Skeletal muscle cell (primary cell): ENCODE measurements at places on chromosomes 5 and 9.

DNA sequence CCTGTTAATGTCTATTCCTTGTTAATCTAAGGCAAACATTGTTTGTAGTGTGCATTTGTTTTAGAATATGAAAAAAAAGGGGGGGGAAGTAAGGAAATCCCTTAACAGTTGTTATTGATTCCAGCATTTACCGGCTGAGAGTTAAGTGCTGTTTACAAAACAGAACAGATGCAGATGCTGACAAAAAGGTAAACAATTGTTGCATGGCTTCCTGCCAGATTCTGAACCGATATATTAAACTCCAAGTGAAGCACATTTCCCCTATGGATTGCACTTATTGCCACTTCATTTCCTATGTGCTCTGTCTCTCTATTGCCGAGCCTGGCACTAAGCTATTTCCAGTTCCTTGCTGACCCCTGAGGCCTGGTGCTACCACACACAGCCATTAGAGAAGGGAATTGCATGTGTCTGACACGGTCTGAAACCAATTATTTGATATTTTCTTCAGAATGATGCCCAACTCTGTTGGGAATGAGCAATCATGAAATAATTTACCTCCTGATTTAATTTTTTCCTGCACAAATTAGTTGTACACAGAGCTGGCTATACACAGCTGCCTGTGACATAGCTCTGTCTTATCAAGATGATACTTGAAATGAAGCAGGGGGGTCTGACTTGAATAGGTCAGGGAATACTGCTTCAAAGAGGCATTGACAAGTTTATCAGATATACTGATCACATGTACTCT, 109.8 kb downstream of the KIAA0825 start:
- DNase-seq = no peak

DNA sequence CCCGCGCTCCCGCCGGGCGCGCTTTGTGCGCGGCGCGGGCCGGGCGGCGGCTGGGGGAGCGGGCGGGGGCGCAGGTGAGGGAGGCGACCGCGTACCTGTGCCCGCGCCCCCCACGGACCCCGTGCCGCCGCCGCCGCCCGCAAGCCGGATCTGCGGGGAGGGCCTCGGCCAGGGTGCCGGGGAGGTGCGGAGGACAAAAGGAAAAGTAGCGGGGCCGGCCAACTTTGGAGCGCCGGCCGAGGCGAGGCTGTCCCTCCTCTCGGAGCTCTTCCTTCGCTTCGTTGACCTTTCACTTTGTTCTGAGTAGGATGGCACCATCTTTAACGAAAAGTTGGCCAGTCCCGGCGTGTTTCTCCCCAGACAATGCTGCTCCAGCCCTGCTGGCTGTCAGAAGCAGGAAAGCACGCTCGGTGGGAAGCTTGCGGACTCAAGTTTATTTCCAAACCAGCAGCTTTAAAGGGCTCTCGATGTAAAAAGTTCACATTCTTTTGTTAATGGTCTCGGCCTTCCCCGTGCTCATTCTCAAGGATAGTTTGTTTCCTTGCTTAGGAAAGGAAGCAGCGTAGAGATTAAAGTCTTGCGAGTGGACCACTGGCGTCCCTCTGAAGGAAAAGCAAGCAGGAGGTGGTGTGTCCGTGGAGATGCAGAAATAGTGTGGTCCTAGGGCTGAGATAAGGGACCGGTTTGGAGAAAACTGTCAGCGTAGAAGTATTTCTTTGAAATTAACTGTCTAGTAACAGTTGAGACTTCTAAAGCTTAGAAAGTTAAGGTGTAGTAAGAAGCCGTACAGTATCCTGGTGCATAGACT, 639 bp downstream of the EHMT1 start:
- no peak for DNase-seq

- no peak for DNase-seq
These were observed 20.7 kb upstream of the FEM1C start for GRCh38 chr5:115565233-115565632.

DNA sequence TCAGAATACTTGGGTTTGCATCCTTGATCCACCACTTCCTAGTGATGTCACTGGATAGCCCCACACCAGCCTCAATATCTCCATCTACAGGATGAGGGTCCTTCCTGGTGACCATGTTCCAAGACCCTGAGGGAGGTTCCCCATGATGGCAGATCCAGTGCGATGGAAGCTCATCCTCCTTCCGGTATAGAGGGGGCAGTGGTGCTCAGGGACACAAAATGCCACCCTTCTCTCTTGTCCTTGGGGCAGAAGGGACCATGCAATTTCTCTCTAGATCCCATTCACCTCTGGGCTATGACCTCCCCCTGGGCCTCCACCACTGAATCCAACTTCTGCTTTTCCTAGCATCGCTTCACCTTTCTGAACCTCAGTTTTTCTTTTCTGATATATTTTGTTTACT, 5.4 kb upstream of the SLC25A51 start:
- no peak for DNase-seq

DNA sequence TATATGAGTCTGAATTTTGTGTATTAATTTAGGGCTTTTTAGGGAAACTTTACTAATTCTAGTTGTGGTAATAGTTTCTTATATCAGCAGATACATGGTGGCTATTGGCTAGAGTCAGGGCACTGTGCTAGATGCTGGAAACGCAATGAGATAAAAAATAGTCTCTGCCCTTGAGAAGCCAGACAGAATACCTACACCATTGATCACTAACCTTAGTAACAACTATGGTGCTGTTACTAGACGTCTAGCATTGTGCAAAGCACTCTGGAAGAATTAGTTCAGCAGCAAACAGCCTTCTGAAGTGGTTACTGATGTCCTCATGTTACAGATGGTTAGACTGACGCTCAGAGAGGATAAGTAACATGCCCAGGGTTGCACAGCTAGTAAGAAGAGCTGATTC, 61.8 kb downstream of the GDA start:
- no peak for DNase-seq

GRCh38 chr9:129496473-129497004, 124.4 kb downstream of the C9orf50 start:
- DNase-seq = peak; percentile 86

DNA sequence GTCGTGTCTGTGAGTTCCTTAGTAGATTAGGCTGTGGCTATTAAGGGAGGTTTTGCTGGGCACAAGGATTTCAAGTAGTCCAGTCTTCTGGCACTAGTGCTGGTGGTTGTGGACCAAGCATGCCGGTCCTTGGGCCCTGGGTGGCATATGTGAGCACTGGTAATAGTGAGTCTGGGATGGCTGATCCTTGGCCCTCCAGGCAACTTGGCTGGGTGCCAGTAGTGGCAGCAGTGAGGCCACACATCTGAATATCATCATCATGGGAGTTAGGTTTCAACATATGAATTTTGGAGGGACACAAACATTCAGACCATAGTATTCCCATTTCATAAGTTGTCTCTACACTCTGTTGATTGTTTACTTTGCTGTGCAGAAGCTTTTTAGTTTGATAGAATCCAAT, 25.3 kb upstream of the APBA1 start:
- no peak for DNase-seq

DNA sequence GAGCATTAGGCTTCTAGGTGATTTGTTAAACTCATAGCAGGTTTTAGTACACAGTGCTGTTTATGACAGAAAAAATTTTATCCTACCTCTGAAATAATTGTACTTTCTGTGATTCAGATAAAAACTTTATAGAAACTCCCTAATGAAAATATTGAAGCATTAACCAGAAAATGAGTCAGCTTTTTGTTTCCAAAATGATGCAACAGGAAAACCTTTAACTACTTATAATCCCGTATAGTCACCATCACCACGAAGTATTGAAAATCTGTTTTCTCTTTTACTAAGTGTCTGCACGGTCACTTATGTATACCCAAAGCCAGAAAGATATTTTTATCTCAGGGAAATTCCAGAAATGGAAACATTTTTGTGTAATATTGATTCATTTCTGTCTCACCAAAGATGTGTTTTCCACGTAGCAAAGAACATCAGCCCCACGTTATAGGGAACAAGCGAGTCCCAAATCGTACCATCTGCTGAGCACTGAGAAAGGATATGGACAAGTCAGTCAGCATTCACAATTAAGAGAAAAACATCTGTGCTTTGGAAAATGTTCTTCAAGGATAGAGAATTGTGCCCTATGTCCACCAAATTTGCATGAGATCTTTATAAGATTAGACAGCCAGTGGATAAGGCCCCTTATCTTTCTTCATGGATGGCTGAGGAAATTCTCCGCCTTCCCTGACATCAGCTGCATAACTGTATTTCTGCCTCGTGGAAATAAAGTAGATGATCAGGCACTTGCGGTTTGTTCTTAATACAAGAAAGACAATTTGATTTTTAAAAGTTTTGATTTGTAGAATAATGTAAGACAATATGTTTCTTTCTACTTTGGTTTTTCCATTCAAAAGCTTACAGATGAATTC, 41.9 kb downstream of the TNFAIP8 start:
- DNase-seq = no peak

GRCh38 chr5:115231598-115231997, 31.1 kb downstream of the PGGT1B start:
- DNase-seq = no peak

GRCh38 chr5:6943197-6944112, 230.2 kb downstream of the TENT4A start:
- no peak for DNase-seq

GRCh38 chr5:159663986-159664385, 252.3 kb upstream of the ADRA1B start:
- no peak for DNase-seq

GRCh38 chr9:34032631-34033030, 16.1 kb downstream of the UBAP2 start:
- no peak for DNase-seq

GRCh38 chr5:159097784-159098602, 1.7 kb downstream of the EBF1 start:
- DNase-seq = peak; percentile 25

DNA sequence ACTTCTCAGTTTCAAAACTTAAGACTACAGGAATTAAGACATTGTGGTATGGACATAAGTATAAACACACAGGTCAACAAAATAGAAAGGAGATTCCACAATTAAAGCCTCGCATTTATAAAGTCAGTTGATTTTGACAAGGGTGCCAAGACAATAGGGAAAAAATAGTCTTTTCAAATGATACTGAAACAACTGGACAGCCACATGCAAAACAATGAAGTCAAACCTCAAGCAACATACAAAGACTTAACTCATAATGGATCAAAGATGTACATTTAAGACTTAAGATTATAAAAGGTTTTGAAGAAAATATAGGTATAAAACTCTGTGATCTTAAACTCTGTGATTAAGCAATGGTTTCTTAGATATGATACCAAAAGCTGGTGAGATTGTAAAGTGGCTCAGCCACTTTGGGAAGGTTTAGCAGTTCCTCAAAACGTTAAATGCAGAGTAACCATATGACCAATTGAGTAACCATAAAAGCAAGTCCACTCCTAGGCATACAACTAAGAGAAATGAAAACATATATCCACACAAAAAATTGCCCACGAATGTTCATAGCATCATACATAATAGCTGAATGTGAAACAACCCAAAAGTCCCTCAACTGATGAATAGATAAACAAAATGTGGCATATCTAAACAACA, 22.0 kb downstream of the HINT1 start:
- DNase-seq = no peak

DNA sequence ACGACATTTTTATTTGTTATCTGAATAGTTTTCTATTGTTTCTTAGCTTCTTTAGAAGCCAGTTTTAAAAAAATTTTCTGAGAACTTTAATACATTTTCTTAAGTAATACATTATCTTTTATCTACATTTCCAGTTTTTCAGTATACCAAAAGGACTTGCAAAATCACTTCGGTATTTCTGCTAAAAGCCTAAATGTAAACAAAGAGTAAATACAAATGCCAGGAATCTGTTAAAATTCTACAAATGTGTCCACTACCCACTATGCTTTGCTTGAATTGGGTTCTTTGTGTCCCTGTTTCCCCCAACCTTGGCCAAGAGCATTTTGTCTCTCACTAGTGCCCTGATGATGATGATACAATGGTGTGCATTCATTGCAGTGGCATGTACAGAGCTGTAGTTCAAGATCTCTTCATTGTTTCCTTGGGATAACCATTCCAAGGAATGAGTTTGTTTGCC, 611.2 kb downstream of the NR2F1-AS1 start:
- no peak for DNase-seq

DNA sequence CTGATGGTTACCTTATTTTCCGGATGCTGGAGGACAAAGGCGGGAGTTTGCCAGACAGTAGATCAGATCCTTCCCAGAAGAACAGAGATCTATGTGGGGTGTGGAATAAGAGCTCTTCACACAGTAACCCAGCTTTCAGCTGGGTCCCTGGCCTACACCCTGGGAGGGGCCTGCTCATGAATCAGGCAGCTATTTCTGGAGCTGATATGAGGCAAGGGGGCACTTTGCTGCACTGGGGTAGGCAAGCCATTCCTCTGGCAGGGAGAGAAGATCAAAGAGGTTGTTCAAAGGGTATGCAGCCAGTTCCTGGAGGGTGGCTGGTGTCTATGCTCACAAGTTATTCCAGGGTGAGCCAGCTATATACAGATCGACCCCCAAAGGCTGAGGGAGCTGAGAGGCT, 48.6 kb downstream of the CYSTM1 start:
- DNase-seq = no peak

GRCh38 chr9:84993105-84993504, 323.6 kb downstream of the NTRK2 start:
- no peak for DNase-seq

DNA sequence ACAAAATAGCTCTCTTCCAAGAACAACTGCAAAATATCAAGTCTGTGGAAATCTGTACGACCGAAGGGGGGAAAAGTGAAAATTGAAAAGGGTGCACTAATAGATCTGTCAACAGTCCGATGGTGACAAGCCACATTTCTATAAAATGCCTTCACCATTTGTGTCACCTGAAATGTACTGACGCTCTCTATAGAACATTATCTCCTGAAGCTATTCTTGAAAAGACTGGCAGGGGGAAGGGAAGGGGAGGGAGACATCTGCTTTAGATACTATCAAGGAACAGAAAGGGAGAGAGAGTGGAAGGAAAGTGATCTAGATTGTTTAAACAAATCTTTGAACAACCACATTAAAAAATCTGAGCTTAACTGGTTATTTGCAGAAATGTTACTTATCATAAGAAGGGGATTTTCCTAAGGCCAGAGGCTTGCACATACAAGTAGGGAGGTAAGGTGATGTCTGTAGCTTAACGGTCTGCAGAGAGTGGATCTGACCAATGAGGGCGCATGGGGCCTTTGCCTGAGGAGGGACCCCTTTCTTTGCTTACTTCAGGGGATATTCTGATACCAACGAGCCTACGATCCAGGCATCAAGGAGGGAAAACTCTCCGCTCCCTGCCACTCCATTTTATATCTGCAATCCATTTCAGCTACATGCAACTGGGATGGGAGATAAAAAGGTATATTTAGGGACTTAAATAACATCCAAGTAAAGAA, 92.1 kb downstream of the CRB2 start:
- DNase-seq = no peak

DNA sequence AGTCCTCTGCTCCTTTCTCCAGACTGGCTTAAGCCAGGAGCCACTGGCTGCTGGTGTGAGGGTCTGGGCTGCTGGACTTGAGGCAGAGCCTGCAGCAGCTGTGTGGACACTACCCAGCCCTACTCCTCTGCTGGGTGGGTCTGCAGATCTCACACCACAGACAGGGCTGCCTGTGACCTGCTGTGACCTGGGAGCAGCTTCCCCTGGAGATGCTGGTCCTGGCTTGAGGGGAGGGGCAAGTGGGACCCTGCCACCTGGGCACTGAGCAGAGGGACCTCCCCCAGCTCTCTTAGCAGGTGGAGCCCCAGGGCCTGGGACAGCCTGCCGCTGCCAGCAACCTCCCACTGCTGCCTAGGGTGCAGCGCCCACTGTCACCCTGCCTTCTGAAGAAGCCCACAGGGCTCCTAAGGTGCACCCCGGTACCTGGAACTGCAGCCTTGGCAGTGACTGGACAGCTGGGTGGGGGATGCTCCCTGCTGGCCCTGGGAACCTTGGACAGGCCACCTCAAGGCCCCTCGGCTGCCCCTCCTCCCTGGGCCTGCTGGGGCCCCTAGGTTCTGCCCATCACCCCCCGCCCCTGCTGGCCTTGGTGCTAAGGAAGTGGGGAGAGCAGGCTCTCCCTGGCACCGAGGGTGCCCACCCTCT, 9.1 kb downstream of the CACFD1 start:
- DNase-seq = no peak
